ENCODE measurements at places on chromosomes 7 and 10. TPM values are rescaled to one million over a fixed set of nuclear protein-coding genes. Genes with fewer than 3 reads are reported as not detected.
A peak's percentile ranks its signal among the peaks of the same experiment; 100 is the strongest.

Gene LIPM
- total RNA-seq: not detected

- no peaks in the 10 kb centered on the region for H3K27me3 ChIP-seq
- no peak overlapping the region for H3K4me3 ChIP-seq
- H3K27ac ChIP-seq: no peak overlapping the region
Observed at GRCh38 chr7:3455806-3456595, 154.9 kb downstream of the SDK1 start.

Gene DYDC2
- total RNA-seq: 2.6 TPM

- DNase-seq: peak; percentile 43
- peaks cover 3% of the 10 kb centered on the region for H3K4me1 ChIP-seq
- no peaks in the 10 kb centered on the region for H3K27me3 ChIP-seq
- no peak overlapping the region for H3K4me3 ChIP-seq
Observed at GRCh38 chr7:33722383-33723101, 182.8 kb upstream of the BMPER start.

Gene AKR1E2
- total RNA-seq: 2.5 TPM

DNA sequence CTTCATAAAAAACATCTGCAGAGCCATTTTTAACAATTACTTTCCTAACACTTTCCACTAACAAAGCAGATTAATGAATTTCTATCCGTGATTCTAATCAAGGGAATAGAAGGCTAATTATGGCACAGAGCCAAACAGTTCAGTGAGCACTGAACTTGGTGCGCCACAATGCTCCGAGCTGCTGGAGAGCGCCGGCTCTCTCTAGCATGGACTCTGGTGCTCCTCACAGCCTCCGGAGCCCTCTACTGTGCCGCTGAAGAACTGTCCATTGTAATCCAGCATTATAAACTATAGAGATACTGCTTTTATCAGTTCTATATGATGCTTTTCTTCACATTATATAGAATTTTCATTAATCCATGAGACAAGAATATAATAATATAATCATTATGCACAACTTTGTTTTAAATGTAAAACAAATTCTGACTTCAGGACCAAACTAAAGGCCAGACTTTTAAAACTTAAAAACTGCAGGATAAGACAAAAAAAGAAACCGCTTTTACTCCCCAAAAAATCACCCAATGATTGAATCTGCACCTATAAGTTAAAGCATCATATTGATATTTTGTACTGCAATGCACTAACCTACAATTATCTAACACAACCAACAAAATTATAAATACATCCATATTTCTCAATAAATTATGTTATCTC is 123.6 kb downstream of the RNF32 start:
- DNase-seq: peak; percentile 43
- no peaks in the 10 kb centered on the region for H3K4me1 ChIP-seq
- H3K4me3 ChIP-seq: no peak overlapping the region
- peaks cover 22% of the 10 kb centered on the region for H3K36me3 ChIP-seq

Gene ELMO1
- total RNA-seq: 7.8 TPM

- no peaks in the 10 kb centered on the region for H3K36me3 ChIP-seq
- no peaks in the 10 kb centered on the region for H3K27me3 ChIP-seq
- no peak overlapping the region for H3K4me3 ChIP-seq
- no peak for DNase-seq
Observed at GRCh38 chr7:43463401-43463980, 119.4 kb upstream of the STK17A start.

- no peak for DNase-seq
- no peak overlapping the region for H3K4me3 ChIP-seq
- H3K4me1 ChIP-seq: no peaks in the 10 kb centered on the region
Observed at GRCh38 chr10:129580010-129580409, 113.0 kb downstream of the MGMT start.
